ENCODE measurements at places on chromosomes 7 and 10.

DNA sequence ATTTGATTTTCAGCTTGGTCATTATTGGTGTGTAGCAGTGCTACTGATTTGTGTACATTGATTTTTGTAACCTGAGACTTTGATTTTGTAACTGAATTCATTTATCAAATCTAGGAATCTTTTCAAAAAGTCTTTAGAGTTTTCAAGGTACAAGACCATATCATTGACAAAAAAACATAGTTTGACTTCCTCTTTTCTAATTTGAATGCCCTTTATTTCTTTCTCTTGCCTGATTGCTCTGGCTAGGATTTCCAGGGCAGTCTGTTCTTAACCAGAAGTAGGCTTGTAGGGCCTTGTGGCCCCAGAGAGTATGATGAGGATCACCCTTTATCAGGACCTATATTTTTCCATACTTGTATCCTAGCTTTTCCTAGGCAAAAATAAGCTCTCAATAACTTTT, 234.5 kb upstream of the FZD1 start:
- no peak for DNase-seq

GRCh38 chr7:158408318-158408920, 179.2 kb downstream of the PTPRN2 start:
- no peak for DNase-seq

DNA sequence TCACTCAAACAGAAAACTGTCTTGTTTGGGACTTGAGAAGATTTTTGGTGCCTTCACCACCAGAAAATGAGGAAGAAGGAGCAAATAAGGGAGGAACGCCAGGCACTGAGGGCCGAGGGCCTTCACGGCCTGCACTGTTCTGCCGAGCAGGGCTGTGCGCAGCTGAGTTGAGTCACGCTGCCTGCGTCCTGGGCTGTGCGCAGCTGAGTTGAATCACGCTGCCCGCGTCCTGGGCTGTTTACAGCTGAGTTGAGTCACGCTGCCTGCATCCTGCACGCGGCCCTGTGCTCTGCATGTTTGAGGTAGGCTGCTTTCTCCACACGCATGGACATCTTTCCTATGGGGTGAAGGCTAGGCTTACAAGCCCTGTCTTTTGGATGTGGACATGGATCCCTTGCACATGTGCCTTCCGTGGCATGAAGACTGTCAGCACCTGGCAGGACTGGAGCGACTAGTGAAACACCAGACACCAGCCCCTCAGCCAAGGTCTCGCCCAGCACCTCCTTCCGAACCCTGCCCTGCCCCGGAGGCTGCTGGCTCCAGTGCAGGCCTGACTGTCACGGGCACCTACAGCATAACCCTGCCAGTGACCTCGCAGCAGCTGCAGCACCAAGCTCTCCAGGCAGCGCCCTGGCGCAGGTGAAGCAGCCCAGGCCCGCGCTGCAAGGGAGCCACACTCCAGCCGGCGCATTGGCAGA, 96.7 kb downstream of the HTR5A start:
- peak; percentile 50 for DNase-seq

DNA sequence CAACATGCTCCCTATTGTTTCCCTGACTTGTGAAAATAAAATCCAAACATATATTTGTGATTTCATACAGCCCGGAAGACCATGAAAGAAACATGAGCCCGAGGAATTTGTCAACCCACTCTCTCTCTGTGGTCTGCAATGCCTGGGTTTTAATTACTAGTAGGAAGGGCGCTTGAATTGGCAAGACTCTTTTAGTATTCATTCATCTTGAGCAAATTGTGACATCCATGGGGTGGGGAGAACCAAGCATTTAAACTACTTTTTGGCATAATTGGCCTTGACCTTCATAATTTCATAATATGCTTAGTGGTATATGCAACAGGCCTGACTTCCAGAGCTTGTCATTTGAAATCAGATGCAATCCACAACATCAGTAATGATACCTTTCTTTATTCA, 142.4 kb upstream of the BMPER start:
- DNase-seq = no peak

- peak; percentile 26 for DNase-seq
Measured at GRCh38 chr10:4651404-4652037, 174.5 kb upstream of the AKR1E2 start.

- DNase-seq = no peak
Measured at GRCh38 chr7:145643981-145644380, 472.6 kb upstream of the CNTNAP2 start.

- DNase-seq = no peak
Measured at GRCh38 chr10:130470286-130470685, 334.1 kb downstream of the GLRX3 start.

DNA sequence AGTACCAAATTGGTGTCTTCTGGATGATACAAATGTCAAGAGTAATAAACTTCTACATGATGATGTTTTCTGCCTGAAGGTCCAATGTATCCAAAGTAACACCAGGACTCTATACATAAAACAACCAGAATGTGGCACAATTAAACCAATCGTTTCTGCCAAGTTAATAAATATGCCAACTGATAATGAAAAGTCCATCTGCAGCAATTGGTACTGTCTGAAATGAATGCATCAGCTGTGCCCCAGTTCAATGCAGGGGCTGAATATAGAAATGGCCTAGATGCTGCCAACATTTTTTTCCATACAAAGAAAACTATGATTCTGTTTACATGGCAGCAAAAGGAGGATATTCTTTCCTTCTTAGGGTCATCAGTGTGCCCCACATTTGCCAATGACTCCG, 137.2 kb upstream of the LSM8 start:
- no peak for DNase-seq

DNA sequence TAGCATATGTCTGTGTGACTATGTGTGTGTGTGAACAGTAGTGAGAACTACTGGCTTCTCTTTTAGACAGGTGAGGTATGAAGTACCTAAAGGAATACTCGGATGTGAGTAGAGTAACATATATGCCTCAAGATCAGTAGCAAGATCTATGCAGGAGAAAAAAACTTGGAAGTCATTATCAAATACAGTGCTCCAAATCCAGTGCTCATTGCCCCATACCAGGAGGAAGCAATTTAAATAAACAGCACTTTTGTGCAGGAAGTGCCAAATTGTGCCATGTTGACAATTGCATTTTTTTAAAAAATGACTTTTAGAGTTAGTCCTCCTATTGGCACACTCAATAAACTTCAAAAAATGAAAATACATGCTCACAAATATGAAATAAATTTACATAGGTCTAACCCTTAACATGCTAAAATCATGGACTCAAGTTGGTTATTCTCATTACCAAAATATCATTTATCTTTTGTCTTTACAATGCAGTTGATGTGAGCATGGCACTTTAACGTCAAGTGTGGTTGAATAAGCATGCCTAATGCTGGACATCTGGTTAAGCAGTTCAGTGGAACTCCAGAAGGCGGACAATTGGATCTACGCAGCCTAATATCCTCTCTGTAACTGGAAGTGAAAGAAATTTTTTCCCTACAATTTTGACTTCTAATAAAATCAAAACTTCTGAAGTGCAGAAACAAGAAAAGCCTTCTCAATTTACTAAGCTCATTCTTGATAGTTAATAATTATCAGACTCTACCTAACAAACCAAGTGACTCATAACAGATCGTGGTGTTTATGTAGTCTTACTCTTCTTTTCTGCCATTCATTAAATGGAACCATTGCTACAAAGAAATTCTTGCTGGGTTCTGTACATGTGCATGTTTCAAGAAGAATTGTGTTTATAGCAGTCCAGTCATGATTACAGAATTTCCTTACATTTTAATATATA, 195.2 kb downstream of the MDFIC start:
- no peak for DNase-seq

DNA sequence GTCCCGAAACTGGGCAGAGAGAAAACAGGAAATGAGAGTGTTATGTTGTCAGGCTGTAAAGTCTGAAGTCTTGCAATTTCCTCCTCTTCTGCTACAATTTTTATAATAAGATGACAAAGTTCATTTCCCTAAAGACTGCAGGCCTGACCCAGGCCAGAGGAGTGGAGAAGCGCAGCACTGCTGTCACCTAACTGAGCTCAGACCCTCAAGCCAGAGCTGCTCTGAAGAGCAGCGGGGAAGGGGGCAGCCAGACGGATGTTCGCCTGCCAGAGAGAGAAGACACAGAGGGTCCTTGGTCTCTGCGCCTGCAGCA, 12.6 kb upstream of the AOAH start:
- no peak for DNase-seq

DNA sequence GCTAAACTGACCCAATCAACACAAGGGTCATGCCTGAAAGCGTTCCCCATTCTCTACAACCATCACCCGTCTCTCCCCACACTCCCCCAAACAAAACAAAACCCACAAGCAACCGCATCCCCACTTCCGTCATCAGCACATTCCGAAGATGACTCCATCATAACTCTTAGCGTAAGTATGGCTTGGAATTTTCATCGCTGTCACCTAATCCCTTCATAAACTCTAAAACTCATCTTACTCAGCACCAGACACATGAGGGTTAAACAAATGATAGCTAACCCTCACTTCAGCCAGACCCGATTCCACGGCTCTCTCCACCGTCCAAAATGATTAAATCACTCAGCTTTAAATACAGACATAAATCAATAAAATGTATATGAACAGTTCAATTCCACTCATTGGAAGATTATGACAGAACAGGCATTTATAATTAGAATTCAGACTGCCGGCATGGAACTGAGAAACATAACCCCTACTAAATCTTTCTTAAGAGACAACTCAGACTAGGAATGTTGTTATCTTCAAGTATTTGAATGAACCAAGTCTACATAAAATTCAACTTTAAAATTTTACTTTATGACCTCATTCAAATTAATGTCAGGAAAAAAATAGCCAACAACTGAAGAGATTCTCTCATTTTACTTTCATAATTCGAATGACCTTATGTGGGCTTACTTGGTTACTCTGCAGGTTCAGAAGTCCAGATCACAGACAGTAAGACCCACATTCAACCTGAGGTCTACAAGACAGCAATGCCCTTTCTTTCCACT, 215.9 kb downstream of the PARD3 start:
- DNase-seq = no peak

DNA sequence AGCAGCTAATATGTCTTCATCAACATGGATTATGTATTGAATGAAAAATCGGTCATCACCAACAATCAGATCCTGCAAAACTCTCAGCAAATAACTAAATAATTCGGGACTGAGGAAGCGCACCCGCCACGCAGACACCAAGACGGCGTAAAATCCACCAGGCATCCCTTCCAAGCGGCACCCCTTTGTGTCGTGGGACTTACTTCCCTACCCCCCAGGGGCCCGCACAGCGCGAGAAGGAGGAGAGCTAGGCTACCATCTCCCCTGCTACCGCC, 721 bp downstream of the ARL3 start:
- DNase-seq = no peak

DNA sequence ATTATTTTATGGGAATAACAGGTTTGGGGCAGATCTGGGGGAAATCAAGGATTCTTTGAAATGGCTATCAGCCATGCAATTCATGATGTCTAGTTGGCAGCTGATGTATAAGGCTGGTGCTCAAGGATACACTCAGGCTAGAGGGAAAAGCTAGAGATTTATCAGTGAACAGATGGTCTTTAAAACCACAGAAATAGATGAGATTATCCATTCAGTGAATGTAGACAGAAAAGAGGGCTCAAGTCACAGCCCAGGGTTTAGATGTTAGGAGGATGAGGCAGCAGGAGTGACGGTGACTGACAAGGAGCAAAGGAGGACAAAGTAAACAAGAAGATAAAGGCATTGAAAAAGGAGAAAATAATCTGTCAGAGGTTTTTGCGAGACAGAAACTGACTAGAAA, 238.7 kb downstream of the CDK14 start:
- no peak for DNase-seq

DNA sequence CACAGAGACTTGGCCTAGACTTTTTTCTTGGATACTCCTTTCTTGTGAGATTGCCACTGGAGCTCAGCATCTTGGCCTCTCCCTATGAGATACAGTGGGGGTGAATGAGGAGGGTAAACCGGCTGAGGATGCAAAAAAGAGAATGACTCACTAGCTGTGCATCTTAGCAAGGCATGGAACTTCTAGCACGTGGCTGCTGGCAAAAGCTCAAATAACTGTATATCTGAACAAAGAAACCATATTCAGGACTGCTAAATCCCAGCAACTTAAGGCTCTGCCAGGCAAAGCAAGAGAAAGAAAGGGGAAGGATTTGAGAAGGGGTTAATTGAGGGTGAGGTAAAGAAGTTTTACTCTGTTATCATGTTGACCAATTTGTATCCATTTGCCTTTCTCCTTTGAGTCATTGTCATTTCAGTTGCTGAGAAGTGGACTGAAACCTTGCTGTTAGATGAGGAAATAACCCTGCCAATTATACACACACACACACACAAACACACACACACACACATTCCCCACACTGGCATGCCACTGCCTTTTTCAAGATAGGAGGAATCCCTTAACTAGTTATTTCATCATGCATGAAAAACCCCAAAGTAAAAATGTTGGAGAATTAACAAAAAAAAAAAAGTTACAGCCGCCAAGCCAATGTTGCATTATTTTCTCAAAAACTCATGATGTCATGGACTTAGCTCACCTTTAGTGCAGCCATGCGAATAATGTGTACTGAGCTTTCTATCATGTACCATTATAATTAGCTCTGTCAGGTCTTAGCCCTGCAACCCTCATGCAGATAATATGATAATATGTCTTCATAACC, 997.3 kb downstream of the LRMDA start:
- DNase-seq = no peak

- DNase-seq = no peak
Measured at GRCh38 chr7:125253452-125254190, 324.0 kb upstream of the POT1 start.

DNA sequence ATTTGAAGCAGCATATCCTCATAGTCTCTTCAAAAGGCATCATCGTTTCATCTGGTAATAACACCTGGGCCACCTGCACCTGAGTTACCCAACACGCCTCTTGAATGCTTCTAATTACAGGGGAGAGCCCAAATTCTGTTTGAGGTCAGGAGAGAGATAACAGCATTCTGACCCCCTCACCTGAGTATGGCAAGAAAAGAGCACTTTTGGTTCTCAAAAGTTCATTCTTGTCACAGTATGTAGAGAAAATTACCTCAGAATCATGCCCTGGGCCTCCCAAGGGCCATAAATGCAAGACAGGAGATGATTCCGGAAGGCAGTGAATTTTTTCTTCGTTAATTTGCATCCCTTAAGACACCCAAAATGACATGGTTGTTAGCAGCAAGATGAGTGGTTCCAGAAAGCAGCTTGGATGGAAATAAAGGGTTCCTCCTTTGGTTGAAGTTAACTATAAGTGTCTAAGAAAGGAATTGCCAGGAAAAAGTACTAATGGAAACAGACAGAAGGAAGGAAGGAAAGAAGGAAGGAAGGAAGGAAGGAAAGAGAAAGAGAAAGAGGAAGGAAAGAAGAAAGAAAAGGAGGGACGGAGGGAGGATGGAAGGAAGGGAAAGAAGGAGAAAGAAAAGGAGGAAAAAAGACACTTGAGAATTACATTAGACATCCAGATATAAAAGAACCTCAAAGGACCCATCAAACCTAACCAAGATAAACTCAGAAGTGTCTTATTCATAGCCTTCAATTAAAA, 228.4 kb upstream of the RHOBTB1 start:
- DNase-seq = no peak

- DNase-seq = no peak
Measured at GRCh38 chr7:157132796-157133195, 5.9 kb upstream of the UBE3C start.

- DNase-seq = no peak
Measured at GRCh38 chr10:75619635-75620034, 188.2 kb downstream of the LRMDA start.

All from activated CD4-positive, alpha-beta T cell treated with anti-CD3 and anti-CD28 coated beads, Interleukin-2, Interleukin-4, amounts not matched to agents 100 ng/mL and 50 ng/mL, durations not matched to agents 16 hours and 8 hours (primary cell).